ENCODE measurements at places on chromosomes 5 and 9.

- DNase-seq: no peak
Measured at GRCh38 chr5:54673523-54674225, 156.1 kb downstream of the SNX18 start.

DNA sequence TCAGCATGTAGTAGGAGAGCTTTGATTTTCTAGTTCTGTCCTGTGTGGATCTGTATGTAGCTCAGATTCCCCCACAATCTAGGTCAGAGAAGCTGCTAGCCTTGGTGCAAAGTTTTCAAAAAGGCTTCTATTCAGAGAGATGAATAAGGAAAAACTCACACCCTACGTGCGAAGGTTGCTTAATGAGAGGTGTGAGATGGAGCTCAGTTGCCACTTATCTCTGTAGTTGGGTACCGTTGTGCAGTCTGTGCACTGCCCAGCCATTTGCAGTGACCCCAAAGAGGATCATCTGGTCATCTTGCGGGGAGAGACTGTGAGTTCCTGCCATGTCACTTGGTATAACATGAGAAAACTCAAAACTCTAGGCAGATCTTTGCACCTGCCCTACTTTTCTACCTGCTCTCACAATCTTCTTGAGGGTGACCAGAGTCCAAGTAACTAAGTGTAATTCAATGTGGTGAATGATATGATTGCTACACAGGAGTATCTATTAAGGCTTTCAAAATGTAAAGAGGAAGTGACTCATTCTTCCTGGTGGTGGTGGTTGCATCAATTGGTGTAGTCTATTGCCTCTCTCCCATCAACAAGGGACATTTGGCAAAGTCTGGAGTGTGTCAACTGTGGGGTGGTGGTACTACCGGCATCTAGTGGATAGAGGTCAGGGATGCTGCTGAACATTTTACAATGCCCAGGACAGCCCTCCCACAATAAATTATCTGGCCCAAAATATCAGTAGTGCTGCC is 65.2 kb downstream of the TMC1 start:
- DNase-seq: no peak

- no peak for DNase-seq
Measured at GRCh38 chr5:137606401-137606800, 107.3 kb upstream of the SPOCK1 start.

GRCh38 chr5:322942-323879 is 1.7 kb downstream of the AHRR start:
- no peak for DNase-seq

GRCh38 chr9:85041466-85042137 is 372.1 kb downstream of the NTRK2 start:
- no peak for DNase-seq

All from stimulated activated CD8-positive, alpha-beta memory T cell treated with anti-CD3 and anti-CD28 coated beads, Interleukin-4, amount 100 ng/mL, for 1 hour (primary cell).